ENCODE measurements at places on chromosomes 7 and 10. TPM values are rescaled to one million over a fixed set of nuclear protein-coding genes. Genes with fewer than 3 reads are reported as not detected.

Gene MRLN
- not detected for total RNA-seq

Gene GGCT
- 30.6 TPM for total RNA-seq

Gene NRCAM
- total RNA-seq = 7.0 TPM

Gene SORBS1
- 0.44 TPM for total RNA-seq

Gene ASB10
- not detected for total RNA-seq

Gene PRR15
- total RNA-seq = 0.06 TPM

Gene GBX1
- not detected for total RNA-seq

Gene ASB13
- total RNA-seq = 7.4 TPM

Gene HYAL4
- total RNA-seq = 1.2 TPM

Gene PRPF18
- 24.6 TPM for total RNA-seq

Gene SPAM1
- not detected for total RNA-seq

Gene MSS51
- 1.4 TPM for total RNA-seq

Gene FANK1
- 2.3 TPM for total RNA-seq

Gene PON1
- total RNA-seq = under 0.01 TPM

Gene METTL2B
- 19.8 TPM for total RNA-seq

Gene IFIT2
- total RNA-seq = 5.3 TPM

Gene DNAJC9
- total RNA-seq = 44.6 TPM

Gene HPSE2
- total RNA-seq = not detected

Gene CLDN4
- total RNA-seq = 0.06 TPM

Gene STX1A
- total RNA-seq = 13.2 TPM

Gene EGFR
- total RNA-seq = 0.97 TPM

Gene SPDYE16
- under 0.01 TPM for total RNA-seq

Gene CALHM3
- total RNA-seq = not detected

Gene BTRC
- 6.0 TPM for total RNA-seq

Gene ANTXRL
- total RNA-seq = 0.16 TPM

Gene PRLHR
- not detected for total RNA-seq
